Neuronal stem cell (in vitro differentiated cells): ENCODE measurements at places on chromosomes 12 and 14.

GRCh38 chr12:104896146-104896545 is 61.9 kb downstream of the SLC41A2 start:
- no peak for DNase-seq
- no peak overlapping the region for H3K4me3 ChIP-seq
- H3K27ac ChIP-seq = no peak overlapping the region
- H3K36me3 ChIP-seq = no peaks in the 10 kb centered on the region

DNA sequence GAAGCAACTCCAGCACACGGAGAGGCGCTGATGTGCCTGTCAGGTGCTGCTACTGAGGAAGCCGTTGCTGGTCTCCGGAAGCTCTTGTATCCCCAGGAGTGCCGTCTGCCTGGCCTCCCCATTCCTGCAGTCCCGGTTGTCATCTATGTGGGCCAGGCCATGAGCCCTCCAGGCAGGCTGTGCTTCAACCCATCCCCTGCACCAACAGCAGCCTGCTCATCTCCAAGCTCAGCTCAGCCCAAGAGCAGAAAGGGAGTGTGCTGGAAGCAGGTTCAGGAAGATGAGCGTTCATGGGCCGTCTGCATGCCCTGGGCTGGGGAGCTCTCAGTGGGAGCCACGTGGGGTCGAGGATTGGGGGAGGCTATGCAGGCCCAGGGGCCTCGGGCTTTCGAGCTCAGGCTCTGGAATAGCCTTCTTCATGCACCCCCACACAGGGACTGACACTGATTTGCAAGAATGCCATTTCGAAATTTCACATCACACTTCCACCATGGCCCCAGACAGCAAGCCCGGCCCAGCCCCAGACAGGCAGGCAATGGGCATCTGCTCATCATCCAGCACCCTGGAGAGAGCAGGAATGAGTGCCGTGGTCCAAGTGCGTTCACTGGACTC is 164.5 kb downstream of the KIF26A start:
- DNase-seq = no peak
- no peaks in the 10 kb centered on the region for H3K4me1 ChIP-seq
- H3K27ac ChIP-seq = no peak overlapping the region

DNA sequence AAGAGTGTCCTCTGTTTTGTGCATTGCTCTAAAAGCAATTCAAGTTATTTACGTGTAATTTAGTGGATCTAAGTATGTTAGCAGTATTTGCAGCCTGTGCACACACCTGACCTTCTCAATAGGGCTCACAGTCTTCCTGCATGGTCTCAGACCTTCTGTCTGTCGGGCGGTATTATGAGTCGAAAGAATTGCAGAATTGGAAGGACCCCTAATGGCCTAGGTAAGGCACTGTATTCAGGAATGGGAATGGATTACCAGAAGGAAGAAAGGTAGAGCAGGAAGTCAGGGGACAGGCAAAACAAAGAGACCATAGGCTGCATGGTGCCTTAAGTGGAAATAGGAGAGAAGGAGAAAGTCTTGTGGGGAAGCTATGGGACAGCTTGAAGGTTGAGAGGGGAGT is 341.6 kb downstream of the VRK1 start:
- H3K27me3 ChIP-seq = no peaks in the 10 kb centered on the region
- H3K4me1 ChIP-seq = no peaks in the 10 kb centered on the region
- no peaks in the 10 kb centered on the region for H3K36me3 ChIP-seq

DNA sequence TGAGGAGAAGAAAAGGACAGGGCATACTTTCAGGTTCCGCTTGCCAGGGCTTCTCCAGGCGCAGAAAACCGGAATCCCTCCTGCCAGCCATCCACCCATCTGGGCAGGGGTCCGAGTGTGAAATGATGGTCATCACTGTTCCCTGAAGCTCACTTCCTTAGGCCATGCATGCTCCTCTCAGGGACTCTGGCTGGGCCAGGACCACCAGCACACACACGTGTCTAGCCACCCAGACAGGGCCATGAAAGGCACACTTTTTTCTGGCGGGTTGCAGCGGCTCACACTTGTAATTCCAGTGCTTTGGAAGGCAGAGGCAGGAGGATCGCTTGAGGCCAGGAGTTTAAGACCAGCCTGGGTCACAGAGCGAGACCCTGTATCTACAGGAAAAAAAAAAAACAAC is 1.5 kb downstream of the TCL1A start:
- no peak overlapping the region for H3K4me3 ChIP-seq
- no peaks in the 10 kb centered on the region for H3K36me3 ChIP-seq
- H3K4me1 ChIP-seq = no peaks in the 10 kb centered on the region
- H3K27ac ChIP-seq = no peak overlapping the region
- no peak for DNase-seq
- no peaks in the 10 kb centered on the region for H3K27me3 ChIP-seq

DNA sequence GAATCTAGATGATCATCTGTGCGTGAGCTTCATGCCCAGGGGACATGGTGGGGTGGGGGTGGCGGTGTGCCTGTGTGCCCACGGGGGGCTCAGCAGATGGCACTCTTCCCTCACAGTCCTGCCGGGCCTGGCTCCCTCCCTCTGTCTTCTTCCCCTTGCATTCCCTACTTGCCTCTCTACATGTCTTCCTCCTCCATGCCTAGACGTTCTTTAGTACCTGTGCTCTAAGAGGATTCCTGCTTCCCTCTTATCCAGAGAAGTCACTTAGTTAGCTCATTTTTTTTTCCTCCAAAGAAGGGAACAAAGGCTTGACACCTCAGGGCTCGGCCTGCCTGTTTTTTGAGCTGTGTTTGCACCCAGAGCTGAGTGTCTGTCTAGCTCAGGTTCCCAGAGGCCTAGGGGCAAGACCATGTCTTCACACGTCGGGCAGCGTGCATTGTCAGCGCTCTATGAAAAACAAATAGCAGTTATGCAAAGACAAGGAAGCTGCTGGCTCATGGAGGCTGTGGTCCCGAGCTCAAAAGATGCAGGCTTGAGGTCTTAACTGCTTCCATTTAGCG is 48.8 kb downstream of the NINJ2 start:
- no peak for DNase-seq
- no peak overlapping the region for H3K27ac ChIP-seq
- no peaks in the 10 kb centered on the region for H3K36me3 ChIP-seq
- H3K4me1 ChIP-seq = no peaks in the 10 kb centered on the region
- H3K27me3 ChIP-seq = peaks cover 9% of the 10 kb centered on the region
- no peak overlapping the region for H3K4me3 ChIP-seq

- no peak overlapping the region for H3K27ac ChIP-seq
- DNase-seq = no peak
- peaks cover 2% of the 10 kb centered on the region for H3K36me3 ChIP-seq
- peaks cover 6% of the 10 kb centered on the region for H3K4me1 ChIP-seq
- no peak overlapping the region for H3K4me3 ChIP-seq
These were observed 159.4 kb downstream of the EPS8 start for GRCh38 chr12:15629761-15630160.

DNA sequence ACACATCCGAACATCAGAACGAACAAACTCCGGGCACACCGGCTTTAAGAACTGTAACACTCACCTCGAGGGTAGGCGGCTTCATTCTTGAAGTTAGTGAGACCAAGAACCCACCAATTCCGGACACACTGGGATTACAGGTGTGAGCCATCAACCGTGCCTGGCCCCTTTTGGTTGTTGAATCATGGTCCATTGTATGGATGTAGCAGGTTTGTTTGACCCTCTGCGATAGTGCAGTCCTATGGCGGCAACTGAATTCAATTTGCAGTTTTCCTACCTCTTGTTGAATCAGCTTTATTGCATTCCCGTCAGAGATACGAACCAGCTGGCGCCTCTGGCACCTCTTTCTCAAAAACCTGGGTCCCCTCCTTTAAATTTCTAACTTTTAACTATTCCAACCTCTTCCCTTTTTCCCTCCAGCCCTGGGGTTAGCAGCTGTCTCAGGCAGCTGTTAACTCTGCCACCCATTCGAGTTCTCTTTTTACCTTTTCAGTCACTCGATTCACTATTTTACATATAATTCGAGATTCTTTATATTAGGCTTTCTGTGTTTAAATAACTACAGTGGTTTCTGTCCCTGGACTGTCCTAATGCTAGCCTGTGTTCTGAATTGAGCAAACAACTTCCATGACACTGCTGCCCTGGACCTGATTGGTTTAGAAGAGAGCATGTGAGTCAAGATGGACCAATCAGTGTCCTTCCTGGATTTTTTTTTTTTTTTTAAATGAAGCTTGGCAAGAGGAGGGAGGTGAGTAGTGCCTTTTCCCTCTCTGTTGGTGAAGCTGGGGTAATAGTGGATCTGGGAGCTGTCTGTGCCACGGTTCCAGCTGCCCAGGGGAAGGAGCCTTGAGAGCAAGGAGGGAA is 261.5 kb downstream of the PCNX1 start:
- no peak overlapping the region for H3K27ac ChIP-seq
- peaks cover 3% of the 10 kb centered on the region for H3K4me1 ChIP-seq
- DNase-seq = no peak
- H3K27me3 ChIP-seq = no peaks in the 10 kb centered on the region
- no peaks in the 10 kb centered on the region for H3K36me3 ChIP-seq
- no peak overlapping the region for H3K4me3 ChIP-seq

DNA sequence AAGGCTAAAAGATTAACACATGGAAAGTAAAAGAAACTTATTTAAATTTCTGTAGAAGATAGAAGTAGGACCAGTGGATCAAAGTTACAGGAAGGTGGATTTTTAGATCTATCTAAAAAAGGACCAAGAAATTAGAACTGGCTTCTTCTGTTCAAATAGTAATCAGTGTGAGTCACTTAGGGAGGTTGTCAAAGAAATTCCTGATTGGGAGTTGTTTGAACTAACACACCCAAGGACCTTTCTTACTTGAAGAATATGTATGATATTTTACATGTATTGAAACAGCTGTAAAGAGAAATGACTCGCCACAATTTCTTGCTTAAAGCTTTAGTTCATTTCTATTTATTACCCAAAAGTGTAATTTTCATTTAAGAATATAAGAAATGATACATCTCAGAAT is 256.9 kb downstream of the RAD51B start:
- no peak overlapping the region for H3K4me3 ChIP-seq
- peaks cover 13% of the 10 kb centered on the region for H3K4me1 ChIP-seq
- no peak for DNase-seq
- H3K27ac ChIP-seq = no peak overlapping the region
- H3K27me3 ChIP-seq = no peaks in the 10 kb centered on the region

DNA sequence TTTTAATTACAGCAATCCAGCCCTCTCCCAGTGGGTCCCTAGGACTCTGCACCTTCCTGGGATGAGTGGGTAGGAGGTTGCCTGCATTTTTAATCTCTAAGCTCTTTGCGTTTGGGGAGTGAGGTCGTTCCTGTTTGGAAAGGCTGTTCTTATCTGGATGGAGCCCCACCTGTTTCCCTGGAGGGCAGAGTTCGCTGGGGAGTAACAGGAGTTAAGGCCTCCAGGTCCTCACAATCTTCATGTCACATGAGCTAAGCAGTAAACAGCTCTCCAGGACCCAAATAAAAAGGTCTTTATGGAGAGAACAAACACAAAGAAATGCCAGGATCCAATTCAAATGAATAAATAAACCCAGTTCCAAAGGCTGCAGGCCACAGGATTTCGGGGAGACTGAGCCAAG is 56.0 kb upstream of the RFLNA start:
- H3K27ac ChIP-seq = no peak overlapping the region
- no peak for DNase-seq
- no peaks in the 10 kb centered on the region for H3K27me3 ChIP-seq
- no peaks in the 10 kb centered on the region for H3K36me3 ChIP-seq
- H3K4me3 ChIP-seq = no peak overlapping the region
- H3K4me1 ChIP-seq = no peaks in the 10 kb centered on the region

- no peak for DNase-seq
- no peaks in the 10 kb centered on the region for H3K36me3 ChIP-seq
- no peaks in the 10 kb centered on the region for H3K27me3 ChIP-seq
- no peak overlapping the region for H3K27ac ChIP-seq
- H3K4me3 ChIP-seq = peak overlapping the region; percentile 30
These were observed 24.5 kb downstream of the ASB2 start for GRCh38 chr14:93951635-93952540.

DNA sequence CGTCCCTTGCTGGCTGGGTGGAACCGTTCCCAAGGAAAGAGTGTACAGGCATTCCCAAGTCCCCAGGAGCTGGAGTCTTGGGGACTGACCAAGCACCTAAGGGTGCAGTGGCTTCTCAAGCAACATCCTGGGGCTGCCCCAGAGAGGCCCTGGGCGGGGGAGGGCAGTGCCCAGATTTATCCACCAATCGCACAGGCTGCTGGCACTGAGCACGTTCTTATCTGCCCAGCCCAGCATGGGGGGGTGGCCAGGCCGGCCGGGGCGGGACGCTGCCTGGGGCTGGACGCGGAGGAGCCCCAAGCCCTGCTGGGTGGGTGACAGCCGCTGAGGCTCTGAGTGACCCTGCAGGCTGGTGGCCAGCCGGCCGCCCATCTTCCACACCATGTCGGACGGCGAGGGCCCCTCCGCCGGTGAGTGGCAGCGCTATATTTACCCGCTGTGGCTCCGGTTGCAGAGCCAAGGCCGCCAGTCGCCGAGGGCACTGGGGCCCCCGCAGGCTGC is 53.4 kb downstream of the CYP46A1 start:
- no peaks in the 10 kb centered on the region for H3K27me3 ChIP-seq
- DNase-seq = no peak
- no peak overlapping the region for H3K27ac ChIP-seq
- H3K36me3 ChIP-seq = no peaks in the 10 kb centered on the region
- peaks cover 6% of the 10 kb centered on the region for H3K4me1 ChIP-seq

- no peak overlapping the region for H3K27ac ChIP-seq
- no peaks in the 10 kb centered on the region for H3K27me3 ChIP-seq
- no peak for DNase-seq
- no peaks in the 10 kb centered on the region for H3K4me1 ChIP-seq
These were observed 13.7 kb upstream of the SLC25A3 start for GRCh38 chr12:98579835-98580234.

GRCh38 chr14:95689441-95689840 is 3.2 kb downstream of the TCL1B start:
- no peak overlapping the region for H3K4me3 ChIP-seq
- H3K27ac ChIP-seq = no peak overlapping the region
- H3K4me1 ChIP-seq = peaks cover 3% of the 10 kb centered on the region
- DNase-seq = no peak

DNA sequence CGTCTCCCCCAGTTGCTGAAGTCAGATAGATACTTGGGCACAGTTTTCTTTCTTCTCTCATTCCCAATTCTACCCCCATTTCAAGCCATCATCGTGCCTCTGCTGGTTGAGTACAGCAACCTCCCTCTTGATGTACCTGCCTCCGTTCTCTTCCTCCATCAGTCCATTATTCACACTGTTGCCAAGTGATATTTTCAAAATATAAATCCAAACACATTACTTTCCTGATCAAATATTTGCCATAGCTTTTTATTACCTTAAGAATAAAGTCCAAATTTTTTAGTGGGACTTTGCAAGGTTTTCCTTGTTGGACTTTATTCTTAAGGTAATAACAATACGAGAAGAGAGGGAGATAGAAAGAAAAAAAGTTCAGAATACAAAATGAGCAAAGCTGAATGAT is 18.6 kb upstream of the SSPN start:
- no peaks in the 10 kb centered on the region for H3K4me1 ChIP-seq
- no peak for DNase-seq
- H3K4me3 ChIP-seq = no peak overlapping the region
- no peak overlapping the region for H3K27ac ChIP-seq
- no peaks in the 10 kb centered on the region for H3K27me3 ChIP-seq
